B cell (primary cell): ENCODE measurements at places on chromosomes 6 and 20. TPM values are rescaled to one million over a fixed set of nuclear protein-coding genes. Genes with fewer than 3 reads are reported as not detected.

PRSS35 gene
- total RNA-seq: not detected in 2 replicates

DNA sequence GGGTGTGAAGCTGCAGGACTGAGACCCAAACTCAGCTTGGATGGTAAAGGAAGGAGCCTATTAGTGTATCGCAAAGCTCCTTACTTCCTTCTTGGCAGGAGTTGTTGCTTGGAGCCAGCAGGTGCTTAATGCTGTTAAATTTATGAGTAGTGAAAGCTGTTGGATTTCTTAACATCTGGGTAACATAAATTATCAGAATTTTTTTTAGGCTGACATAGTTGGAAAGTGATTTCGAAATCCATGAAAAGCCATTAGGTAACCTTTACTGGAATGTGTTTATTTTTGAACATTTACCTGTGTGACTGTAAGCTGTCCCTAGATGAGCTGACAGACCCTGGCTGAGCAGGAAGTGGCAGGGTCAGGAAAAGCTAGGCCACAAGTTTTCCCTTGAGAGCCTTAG is 470.4 kb upstream of the SLC35B3 start:
- no peaks in the 10 kb centered on the region for H3K27me3 ChIP-seq
- no peak overlapping the region for H3K27ac ChIP-seq
- H3K4me3 ChIP-seq: no peak overlapping the region
- H3K4me1 ChIP-seq: no peaks in the 10 kb centered on the region
- DNase-seq: no peak
- H3K36me3 ChIP-seq: no peaks in the 10 kb centered on the region

DNA sequence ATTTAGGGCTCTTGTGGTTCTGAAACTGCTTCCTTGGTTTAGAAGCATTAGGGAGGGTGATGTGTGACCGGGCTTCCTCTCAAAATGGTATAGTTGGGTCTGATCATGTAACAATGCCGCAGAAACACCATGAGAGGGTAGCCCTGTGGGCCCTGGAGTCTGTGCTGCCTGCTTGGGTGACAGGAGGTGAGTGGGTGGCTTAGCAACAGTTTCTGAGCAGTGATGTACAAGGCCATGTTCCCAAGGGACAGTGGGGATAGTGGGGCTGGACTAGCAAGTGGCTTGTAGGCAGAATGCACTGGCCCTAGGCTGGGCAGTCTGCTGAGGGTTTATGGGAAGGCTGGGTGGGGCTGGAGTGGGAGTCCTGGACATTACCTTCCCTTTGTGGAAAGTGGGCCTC is 106.9 kb upstream of the MYL9 start:
- no peak for DNase-seq
- no peaks in the 10 kb centered on the region for H3K27me3 ChIP-seq
- no peak overlapping the region for H3K27ac ChIP-seq
- no peaks in the 10 kb centered on the region for H3K36me3 ChIP-seq

GRCh38 chr6:44138717-44139350 is 11.5 kb downstream of the TMEM63B start:
- H3K27me3 ChIP-seq: no peaks in the 10 kb centered on the region
- no peak overlapping the region for H3K27ac ChIP-seq
- DNase-seq: no peak
- no peaks in the 10 kb centered on the region for H3K4me1 ChIP-seq
- H3K4me3 ChIP-seq: no peak overlapping the region
- H3K36me3 ChIP-seq: no peaks in the 10 kb centered on the region

DNA sequence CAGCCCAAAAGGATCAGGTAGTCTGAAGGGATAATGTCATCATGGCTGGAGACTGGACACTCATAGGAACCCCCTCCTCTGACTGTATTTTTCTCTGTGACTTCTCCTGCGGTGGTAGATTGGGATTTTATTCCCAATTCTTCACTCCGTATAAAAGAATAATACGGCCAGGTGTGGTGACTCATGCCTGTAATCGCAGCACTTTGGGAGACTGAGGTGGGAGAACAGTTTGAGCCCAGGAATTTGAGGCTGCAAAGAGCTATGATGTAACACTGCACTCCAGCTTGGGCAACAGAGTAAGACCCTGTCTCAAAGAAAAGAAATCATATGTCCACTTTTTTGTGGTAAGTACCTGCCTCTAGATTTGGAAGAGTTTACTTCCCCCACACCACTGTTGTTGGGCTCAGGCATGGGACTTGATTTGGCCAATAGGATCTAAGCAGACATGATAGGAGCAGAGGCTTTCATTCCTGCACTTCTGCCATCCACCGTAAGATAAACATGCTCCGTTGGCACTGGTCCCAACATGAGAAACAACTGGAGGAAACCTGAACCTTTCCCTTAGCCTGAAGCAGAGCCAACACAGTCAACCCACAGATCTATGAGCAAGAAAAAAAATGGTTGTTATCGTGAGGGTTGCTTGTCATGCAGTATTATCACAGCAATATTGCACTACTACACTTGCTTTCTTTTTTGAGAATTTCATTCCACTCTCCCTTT is 82.0 kb downstream of the JPH2 start:
- H3K4me1 ChIP-seq: no peaks in the 10 kb centered on the region
- H3K27me3 ChIP-seq: peaks cover 15% of the 10 kb centered on the region
- H3K27ac ChIP-seq: no peak overlapping the region
- H3K4me3 ChIP-seq: no peak overlapping the region

DNA sequence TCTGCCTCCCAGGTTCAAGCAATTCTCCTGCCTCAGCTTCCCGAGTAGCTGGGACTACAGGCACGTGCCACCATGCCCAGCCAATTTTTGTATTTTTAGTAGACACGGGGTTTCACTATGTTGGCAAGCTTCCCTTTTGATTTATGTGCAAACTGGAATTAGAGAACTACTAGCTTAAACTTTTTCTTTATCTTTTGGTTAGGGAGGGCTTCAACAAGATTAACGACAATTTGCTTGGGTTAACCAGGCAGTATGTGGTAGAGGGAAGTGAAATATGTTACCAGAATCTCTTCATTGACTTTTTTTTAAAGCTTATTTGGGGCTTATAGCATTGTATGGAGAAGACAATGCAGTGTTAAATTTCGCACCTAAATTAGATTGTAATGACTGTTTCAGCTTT is 9.0 kb downstream of the MYO6 start:
- no peaks in the 10 kb centered on the region for H3K27me3 ChIP-seq
- H3K27ac ChIP-seq: no peak overlapping the region
- H3K4me1 ChIP-seq: no peaks in the 10 kb centered on the region
